CD4-positive, CD25-positive, alpha-beta regulatory T cell (primary cell): ENCODE measurements at places on chromosomes 12 and 14. TPM values are rescaled to one million over a fixed set of nuclear protein-coding genes. Genes with fewer than 3 reads are reported as not detected.

- no peak for DNase-seq
These were observed 11.7 kb upstream of the MMP17 start for GRCh38 chr12:131816495-131816894.

IAPP gene
- total RNA-seq, result not detected

GRCh38 chr12:97300891-97301290, 161.7 kb upstream of the RMST start:
- no peak for DNase-seq

SMIM41 gene
- 0.54 TPM for total RNA-seq

DNA sequence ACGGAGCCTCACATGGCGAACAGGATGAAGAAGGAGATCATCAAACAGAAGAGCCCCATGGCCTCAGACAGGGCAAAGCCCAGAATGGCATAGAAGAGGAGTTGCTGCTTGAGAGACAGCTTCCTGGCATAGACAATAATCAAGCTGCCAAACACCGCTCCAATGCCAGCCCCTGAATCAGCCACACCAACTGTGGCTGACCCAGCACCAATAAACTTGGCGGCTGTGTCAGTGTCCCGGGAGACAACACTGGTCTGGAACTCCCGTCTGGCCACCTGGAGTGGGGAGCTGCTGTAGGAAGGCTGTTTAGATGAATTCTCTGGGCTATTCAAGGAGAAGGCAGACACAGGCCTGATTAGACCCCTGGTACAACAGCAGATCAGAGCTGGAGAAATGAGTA, 100.1 kb downstream of the HEATR5A start:
- DNase-seq, result no peak

HCFC2 gene
- 14.9 TPM for total RNA-seq

- DNase-seq, result peak; percentile 45
These were observed 12.8 kb downstream of the STX2 start for GRCh38 chr12:130826151-130826801.

AQP2 gene
- not detected for total RNA-seq

DNA sequence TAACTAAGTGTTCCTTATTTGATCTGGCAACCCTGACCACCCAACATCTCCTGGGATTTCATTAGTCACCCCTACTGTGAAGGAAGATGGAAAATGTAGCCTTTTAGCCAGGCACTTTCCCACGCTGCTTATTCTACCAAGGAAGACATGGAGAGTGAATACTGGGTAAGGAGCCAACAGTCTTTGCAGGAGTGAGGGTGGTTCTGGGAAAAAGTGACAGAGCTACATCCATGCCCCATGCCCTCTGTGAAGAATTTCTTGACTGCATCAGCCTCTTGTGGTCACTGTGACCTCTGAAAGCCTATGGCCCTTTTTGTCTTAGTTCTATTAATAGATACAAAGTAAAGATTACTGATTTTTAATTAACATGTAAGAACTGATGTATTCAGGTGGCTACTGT, 196.0 kb upstream of the EEA1 start:
- DNase-seq, result no peak

GRCh38 chr14:53663709-53664108, 292.9 kb downstream of the BMP4 start:
- DNase-seq, result no peak

DNA sequence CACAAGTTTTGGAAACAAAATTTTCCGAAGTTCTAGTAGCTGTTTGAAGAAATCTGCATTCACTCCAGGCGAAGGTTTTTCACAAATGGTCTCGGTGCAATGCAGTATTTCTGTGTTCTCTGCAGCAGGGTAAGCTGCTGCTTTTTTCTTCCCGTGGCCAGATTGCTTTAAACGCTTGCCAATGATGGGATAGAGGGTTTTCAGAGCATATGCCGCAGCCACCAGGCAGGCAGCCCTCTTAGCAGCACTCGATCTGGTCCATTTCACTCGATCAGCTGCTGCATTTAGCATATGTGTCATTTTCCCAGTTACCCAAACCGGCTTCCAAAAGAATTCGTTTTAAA, 315 bp downstream of the ABCD2 start:
- DNase-seq, result no peak

KRT73 gene
- total RNA-seq, result 1.0 TPM

- no peak for DNase-seq
These were observed 148.0 kb upstream of the BMP4 start for GRCh38 chr14:54104601-54105145.

DNA sequence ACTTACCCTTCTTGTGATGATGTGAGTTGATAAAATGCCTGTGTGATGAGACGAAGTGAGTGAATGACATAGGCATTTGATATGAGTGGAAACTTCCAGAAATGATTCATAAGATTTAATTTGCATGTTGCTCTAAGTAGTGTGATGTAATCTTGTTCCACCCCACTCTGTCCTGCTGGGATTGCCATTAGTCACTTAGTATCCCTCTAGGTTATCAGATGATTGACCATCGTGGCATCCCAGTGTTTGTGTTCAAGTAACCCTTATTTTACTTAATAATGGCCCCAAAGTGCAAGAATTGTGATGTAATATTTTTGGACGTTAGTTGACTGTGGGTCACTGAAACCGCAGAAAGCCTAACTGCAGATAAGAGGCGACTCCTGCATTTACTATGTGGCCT, 214.4 kb upstream of the DIO2 start:
- DNase-seq, result no peak

DNA sequence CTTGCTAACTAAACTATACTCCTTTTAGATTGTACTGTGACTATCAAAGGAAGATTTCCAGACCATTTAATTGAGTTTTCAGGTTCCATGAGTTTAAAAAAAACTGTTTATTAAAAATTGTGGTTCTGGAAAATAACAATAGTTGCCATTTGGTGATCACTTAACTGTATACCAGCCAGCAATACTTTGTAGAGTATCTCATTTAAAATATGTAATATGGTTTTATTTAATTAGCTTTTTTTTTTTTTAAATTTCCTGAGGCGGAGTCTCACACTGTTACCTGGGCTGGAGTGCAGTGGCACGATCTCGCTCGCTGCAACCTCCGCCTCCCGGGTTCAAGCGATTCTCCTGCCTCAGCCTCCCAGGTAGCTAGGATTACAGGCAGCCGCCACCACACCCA, 7.4 kb downstream of the MARK3 start:
- no peak for DNase-seq

EDDM3A gene
- total RNA-seq, result not detected

DNA sequence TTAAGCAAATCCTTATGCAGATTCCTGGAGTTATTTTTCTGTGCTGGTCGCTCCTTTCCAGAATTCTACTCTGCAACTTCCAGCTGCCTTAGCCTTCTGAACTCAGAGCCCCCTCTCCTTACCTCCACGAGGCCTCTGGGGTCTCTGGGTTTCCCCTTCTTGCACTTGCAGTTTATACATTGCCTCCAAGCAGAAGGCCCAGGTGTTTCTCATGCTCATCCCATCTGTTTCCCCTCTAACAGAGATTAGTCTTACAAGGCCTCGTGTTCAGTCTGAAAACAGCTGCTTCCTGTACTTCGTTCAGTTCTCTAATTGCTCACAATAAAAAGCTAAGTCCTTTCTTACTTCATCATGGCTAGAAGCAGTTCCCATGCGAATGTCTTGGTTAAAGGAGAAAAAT, 134.4 kb upstream of the FGD4 start:
- no peak for DNase-seq

GPN3 gene
- 4.7 TPM for total RNA-seq

- no peak for DNase-seq
These were observed 56.3 kb downstream of the ASCL1 start for GRCh38 chr12:103013741-103014300.
